ENCODE measurements at places on chromosomes 6 and 20.

GRCh38 chr6:53344969-53345368 lies 3.8 kb downstream of the ELOVL5 start:
- DNase-seq, result no peak

DNA sequence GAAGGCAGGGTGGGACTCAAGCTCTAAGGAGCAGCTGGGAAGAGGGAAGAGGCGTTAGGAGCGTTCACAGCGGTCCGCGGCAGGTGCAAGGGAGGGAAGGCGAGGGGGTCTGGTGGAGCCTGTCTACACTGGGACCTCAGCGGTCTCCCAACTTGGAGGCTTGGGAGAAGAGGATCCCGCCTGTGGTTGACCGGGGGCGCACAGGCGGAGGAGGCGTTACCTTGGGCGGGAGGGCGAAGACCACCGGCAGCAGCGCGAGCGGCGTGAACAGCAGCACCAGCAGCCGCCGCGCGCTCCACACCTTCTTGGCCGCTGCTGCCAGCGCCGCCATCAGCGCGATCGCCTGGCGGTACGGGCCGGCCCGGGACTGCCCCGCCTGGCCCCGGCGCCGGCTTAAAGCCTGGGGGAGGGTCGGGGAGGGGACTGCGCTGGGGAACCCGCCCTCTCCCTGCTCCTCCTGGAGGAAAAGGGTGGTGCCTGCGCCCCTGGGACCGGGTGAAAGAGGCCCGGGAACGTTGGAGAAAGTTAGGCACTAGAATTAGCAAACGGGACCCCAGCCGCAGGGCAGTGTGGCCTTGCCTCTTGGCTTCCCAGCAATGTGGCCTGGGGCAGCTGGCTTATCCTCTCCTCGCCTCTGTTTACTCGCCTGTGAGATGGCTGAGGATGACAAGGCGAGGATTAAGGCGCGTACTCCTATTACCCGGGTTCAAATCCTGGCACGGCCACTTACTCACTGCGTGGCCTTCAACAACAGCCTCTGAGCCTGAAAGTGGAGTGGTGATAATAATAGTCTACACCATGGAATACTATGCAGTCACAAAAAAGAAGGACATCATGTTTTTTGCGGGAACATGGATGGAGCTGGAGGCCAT lies at the start of gene SLC13A3:
TSS of gene SLC13A3 (minus strand) at position 369 of the 872 bp plus-strand sequence. CDS start at position 331, 38 bp downstream.
- DNase-seq, result no peak

GRCh38 chr20:61835301-61835700 lies 230.4 kb downstream of the TAF4 start:
- no peak for DNase-seq

DNA sequence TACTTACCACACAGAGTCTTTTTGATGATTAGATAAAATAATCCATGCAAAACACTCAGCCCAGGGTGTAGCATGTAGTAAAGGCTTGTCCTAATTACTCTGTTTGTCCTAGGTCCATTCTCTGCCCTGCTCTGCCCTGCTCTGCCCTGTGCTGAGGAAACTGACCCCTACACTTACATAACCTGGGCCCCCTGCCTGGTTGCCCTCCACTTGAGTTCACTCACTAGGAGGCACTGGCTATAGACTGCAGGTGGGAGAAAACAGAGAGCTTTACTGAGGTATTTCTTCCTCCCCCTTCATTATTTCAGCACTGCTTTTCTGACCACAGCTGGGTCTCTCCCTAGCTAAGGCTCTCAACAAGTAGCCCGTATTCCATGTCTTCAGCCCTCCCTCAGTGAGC lies 70.9 kb upstream of the TBX18 start:
- DNase-seq, result no peak

DNA sequence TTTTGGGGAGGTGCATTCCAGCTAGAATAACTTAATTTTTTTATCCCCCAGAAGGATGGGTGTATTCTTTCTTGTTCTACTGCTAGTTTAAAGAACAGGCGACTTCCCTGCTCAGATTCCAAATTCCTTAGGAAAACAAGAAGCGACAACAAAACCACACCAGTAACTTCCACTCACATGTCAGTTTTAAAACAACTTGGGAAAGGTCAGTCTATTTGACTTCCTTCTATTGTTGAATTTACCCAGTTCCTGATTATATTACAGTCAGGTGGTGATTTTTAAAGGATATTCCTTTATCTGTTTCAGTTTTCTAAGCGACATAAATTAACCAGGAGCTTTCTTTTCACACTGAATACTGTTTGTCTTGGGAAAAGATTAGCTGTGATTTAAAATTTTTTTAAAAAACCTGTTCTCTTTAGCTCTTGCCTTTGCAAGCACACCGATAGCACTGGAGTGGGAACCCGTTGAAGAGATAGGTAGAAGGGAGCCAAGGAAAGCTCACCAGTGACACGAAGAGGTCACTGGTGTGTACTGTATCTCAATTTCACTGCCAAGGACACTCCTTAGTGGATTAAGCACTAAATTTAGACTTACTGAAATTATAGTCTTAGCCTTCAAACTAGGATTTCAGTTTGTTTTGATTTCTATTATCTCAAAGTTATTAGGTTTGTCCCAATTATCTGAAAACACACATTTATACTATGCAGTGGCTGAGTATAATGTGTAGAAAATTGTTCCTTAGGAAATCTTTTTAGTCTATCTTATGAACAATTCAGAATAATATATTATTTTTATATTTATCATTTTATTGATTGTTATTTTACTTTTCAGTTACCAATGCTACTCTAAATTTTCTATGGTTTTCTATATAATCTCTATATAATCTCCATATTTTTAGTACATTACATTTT lies 22.3 kb downstream of the MARCKS start:
- no peak for DNase-seq

DNA sequence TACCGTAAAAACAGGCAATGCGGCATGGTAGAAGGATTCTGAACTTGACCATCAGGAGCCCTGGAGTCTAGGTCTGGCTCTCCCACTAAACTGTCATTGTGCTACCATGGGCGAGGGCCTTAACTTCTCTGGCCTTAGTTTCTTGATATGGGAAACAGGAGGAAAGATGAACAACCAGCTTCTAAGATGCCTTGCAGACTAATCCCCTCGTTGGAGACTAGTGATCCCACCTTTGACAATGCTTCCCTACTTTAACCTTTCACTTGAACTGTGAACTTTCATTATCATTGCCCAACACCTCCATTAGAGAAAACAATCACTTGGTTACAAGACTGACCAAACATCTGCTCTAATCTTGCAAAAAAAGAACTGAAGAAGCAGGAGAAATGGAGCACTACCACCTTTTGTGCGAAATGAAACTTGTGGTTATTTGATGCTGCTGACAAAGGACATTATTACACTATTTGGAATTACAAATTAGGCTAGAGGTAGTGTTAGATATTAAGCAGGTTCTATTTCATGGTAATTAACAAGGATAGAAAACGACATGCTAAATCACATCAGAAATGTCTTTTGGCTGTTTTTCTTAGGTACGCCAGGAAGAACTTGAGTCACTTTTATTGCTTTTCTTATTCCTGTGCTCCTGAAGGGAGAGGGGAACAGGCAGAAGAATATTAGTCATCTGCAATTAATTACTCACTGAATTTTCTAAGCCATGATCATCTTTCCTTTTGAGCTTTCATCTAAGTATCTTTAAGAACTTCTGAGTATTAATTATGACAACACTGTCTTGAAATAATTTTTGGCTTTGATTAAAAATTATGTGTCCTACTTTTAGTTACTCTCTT lies 39.1 kb upstream of the ARHGAP18 start:
- no peak for DNase-seq
